ENCODE measurements at places on chromosomes 2 and 18.

DNA sequence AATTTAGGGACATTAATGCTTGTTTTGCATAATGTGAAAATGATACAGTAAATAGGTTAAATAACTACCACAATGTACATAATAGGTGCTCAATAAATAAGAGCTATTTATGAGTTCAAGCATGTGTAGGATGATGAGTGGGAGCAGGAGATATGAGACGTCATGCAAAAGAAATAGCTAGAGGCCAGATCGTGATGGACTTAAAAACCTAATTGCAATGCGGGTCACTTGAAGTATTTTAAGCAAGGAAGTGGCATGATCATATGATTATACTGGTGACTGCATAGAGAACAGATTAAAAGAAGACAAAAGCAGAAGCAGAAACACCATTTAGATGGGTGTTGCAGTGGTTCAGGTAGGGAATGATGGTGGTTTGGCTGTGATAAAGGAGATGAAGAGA, 78.0 kb downstream of the HNMT start:
- DNase-seq, result no peak

- DNase-seq, result no peak
These were observed 44.0 kb downstream of the HK2 start for GRCh38 chr2:74877781-74878433.

DNA sequence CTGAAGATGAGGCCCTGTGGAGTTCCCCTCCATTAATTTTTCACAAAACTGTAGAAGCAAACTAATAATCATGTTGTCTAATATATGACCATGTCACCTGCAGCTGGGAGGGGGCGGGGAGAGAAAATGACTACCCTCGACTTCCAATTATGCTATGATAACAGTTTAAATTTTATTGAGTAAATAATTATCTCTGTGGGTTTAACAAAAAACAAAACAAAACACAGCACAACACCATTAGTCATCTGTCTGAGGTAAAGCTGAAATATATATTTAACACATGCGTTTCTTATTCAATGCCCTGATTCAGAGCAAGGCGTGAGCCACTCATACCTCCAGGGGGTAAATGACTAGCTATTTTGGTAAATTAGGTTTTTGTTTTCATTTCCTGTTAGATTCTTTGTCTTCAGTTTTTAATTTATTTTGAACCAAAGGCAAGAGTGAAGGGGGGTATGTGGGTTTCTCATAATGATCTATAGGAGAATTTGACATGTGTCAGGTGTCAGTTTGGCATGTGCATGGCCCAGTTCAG, 77.4 kb upstream of the ZCCHC2 start:
- DNase-seq, result no peak

DNA sequence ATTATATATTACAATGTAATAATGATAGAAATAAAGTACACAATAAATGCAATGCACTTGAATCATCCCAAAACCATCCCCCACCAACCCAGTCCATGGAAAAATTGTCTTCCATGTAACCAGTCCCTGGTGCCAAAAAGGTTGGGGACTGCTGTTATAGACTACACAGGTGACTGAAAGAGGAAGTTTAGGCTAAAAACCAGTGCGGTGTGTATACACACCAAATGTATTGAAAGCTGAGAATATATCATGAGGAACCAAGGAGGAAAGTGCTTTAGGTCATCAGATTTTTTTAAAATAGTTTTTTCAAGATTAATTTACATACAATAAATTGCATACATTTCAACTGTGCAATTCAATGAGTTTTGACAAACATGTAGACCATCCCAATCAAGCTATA, 20.5 kb upstream of the C1D start:
- no peak for DNase-seq

GRCh38 chr2:187951470-187952218, 340.0 kb upstream of the GULP1 start:
- DNase-seq, result no peak

GRCh38 chr2:65291216-65292105, 63.8 kb downstream of the ACTR2 start:
- no peak for DNase-seq

DNA sequence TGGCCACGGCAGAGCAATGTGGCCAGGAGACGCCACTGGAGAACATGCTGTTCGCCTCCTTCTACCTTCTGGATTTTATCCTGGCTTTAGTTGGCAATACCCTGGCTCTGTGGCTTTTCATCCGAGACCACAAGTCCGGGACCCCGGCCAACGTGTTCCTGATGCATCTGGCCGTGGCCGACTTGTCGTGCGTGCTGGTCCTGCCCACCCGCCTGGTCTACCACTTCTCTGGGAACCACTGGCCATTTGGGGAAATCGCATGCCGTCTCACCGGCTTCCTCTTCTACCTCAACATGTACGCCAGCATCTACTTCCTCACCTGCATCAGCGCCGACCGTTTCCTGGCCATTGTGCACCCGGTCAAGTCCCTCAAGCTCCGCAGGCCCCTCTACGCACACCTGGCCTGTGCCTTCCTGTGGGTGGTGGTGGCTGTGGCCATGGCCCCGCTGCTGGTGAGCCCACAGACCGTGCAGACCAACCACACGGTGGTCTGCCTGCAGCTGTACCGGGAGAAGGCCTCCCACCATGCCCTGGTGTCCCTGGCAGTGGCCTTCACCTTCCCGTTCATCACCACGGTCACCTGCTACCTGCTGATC, 4.9 kb downstream of the GPR17 start:
- DNase-seq, result no peak

DNA sequence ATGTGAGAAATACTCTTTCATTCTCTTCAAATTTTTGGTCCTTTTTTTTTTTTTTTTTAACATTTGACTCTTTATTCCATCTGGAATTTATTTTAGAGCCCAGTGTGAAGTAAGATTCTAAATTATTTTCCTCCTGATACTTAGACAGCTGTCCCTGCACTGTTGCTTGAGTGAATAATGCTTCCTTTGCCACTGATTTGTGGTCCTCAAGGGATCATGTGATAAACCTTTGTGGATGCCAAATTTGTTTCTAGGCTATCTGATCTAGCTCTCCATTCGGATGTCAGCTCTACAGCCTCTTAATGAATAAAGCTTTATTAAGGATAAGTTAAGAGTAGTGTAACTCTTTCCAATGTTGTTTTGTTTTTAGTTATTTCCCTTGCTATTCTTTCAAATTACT, 142.3 kb downstream of the SMAD7 start:
- DNase-seq, result no peak

GRCh38 chr2:24720310-24720709, 72.9 kb downstream of the PTRHD1 start:
- DNase-seq, result no peak

DNA sequence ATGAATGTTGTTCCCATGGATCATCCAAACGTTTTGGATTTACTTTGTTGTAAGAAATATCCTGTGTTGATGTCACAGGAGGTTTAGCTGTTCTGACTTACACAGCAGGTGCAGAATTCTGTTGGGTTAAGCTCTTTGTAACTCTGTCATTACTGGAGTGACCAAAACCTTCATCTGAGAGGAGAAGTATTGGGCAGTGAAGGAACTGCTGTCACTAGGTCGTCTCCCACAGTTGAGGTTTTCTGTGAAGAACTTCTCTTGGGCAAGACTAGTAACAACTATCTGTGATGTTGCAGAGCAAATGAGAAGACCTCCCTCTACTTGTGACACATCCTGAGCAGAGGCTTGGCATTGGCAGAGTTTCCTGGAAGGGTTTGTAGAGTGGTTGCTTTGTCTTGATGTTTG, 2.9 kb downstream of the SPTBN1 start:
- peak; percentile 18 for DNase-seq

GRCh38 chr2:85736456-85737355, 17.1 kb upstream of the ATOH8 start:
- DNase-seq, result no peak

DNA sequence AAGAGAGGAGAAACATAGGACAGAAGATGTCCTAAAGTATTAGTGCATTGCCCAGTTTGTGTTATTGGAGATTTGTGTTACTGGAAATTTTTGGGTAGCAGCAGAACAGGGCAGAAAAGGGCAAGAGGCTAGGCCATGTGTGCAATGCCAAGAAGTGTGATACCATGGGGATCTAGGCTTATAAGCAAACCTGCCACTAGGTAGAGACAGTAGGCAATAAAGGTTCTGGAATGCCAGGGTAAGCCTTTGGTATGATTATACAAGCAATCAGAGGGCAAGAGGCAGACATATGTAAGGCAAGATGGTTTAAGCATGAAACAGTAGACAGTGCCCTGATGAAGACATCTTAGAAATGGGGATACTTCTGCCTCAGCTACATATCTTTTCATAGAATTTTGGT, 12.3 kb upstream of the CERS6 start:
- DNase-seq, result no peak

DNA sequence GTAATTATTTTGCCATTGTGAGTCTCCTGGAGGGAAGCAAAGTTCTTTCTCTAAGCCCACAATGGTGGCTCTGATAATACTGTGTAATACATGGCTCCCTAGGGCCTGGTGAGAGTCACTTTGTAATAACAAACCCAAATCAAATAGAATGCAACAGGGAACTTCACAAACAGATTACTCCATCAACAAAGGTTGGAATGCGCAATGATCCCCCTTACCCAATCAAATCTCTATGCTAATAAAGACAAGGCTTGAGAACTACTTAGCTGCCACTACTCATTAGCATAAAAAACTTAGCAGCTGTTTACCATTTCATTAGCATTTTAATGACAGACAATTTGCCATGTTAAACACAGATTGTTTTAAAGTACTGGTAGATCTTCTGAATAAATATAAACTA, 285.6 kb upstream of the SESTD1 start:
- no peak for DNase-seq

DNA sequence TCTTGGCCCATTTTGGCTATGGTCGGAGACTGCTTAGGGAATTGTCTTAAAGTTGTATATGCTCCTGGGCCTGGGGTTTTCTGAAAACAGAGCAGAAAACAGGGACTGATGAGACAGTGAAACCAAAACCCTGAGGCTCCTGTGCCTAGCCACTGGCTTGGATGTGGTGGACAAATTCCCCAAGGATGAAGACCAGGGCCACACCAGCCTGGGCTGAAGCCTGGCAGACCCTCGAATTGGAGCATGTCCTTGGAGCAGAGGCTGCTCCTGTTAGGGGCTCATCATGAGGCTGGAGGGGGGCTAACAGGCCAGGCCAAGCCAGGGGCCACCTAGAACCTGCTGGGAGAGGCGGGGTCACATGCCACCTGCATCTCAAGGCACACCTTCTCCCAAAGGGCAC, 68.1 kb downstream of the STPG4 start:
- DNase-seq, result no peak

- DNase-seq, result peak; percentile 92
These were observed 136.9 kb downstream of the GAREM1 start for GRCh38 chr18:32333781-32334180.

GRCh38 chr2:105782123-105782522, 37.4 kb downstream of the NCK2 start:
- DNase-seq, result no peak

- DNase-seq, result no peak
These were observed 270.5 kb upstream of the MEIS1 start for GRCh38 chr2:66164470-66164869.

- no peak for DNase-seq
These were observed 12.6 kb upstream of the SFXN5 start for GRCh38 chr2:73083886-73084800.

GRCh38 chr18:76553715-76554546, 58.9 kb upstream of the ZNF516 start:
- no peak for DNase-seq

- no peak for DNase-seq
These were observed 19.2 kb upstream of the DRC1 start for GRCh38 chr2:26382564-26382963.

DNA sequence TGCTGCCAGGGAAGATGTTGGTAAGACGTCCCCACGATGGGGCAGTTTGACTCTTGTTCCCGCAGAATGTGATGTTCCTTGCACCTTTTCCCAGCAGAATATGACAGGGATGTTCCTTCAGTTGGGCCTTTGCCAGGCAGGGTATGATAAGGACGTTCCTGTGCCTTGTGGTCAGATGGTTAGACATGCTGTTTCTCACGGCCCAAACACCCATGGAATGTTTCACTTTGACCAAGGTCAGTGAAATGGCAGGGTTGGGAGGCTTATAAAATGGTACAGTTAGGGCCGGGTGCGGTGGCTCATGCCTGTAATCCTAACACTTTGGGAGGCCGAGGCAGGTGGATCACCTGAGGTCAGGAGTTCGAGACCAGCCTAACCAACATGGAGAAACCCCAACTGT, 40.3 kb upstream of the YPEL5 start:
- no peak for DNase-seq

GRCh38 chr2:148796735-148797512, 78.1 kb upstream of the KIF5C start:
- no peak for DNase-seq

DNA sequence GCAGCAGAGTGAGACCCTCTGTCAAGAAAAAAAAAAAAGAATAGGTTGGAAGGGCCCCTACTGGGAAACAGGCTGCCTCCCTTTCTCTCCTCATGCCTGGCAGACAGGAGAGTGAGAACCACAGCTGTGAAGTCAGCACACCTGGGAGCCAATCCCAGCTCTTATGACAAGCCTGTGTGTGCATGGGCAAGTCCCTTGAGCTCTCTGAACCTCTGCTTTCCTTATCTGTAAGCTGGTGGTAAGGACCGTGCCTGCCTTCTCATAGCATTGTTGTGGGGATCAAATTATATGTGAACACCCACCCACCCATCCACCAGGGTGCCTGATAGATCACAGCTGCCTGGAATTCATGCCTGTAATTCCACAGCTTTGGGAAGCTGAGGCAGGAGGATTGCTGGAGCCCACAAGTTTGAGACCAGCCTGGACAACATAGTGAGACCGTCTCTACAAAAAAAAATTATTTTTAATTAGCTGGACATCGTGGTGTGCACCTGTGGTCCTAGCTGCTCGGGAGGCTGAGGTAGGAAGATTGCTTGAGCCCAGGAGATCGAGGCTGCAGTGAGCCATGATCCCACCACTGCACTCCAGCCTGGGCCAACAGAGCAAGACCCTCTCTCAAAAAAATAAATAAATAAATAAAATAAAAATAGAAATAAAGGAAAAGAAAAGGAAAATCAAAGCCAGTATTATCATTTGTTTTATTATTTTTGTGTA, 66.9 kb upstream of the MCFD2 start:
- no peak for DNase-seq

- no peak for DNase-seq
These were observed 74.7 kb downstream of the SATB2 start for GRCh38 chr2:199383021-199383420.

DNA sequence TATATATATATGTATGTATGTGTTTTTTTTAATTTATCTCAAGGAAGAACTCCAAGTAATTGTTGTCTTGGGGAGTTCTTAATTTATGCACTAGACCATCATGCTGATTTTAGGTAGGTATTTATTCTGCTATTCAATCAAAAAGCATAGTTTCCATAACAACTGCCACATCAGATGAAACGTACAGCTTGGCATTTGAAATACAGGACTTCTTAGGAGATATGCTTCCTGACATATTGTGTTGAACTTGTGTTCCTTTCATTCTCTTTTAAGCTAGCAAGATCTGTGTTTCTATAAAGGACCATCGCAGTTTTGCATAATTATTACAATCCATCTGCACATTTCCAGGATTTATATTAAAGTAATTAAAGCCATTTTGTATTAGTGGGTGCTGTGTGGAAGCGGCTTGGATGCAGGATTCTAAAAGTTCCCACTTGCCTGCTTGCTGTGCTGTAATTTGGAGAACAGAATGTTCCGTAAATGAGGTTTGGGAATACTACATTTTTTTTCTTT, 343.5 kb upstream of the FANCL start:
- no peak for DNase-seq
